ENCODE measurements at places on chromosomes 7 and 10.
A peak's percentile ranks its signal among the peaks of the same experiment; 100 is the strongest.

GRCh38 chr10:127943336-127943910, 36.5 kb downstream of the PTPRE start:
- no peak for DNase-seq

- DNase-seq: no peak
Observed at GRCh38 chr7:139603896-139604295, 80.4 kb downstream of the CLEC2L start.

DNA sequence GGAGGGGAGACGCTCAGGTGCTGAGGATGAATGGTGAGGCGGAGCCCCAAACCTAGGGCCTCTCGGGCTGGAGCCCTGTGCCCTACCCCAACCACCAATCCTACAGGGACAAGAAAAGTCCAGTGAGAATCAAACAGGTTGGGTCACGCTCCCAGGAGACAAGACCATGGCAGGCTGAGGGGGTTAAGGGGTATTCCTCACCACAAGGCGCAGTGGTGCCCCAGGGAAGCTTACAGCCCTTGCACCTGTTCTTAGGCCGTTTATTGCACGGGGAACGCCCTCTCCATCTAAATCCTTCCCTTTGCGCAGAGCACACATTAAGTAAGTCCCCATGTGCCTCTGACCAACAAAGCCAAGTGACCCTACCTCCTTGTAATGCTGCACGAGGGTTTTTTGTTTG, 3.5 kb downstream of the FZD9 start:
- no peak for DNase-seq

DNA sequence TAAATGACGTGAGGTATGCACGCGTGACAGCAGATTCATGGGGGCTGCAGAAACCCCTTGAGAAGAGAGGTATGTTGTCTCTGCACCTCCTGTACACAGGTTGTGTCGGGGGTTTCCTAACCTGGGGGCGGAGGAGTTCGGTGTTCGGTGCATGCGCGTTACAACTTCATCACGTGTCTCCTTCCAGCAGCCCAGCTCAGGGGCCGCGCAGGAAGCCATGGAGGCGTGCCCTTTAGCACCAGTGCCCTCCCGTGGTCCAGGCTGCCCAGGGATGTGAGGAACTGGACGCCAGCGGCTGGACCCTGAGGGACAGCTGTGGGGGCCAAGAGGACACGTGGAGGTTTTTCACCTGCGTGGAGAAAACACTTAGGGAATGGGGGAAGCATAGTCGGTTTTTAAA, 186.4 kb downstream of the EBF3 start:
- DNase-seq: no peak

- DNase-seq: no peak
Observed at GRCh38 chr7:19969859-19970493, 196.6 kb upstream of the TMEM196 start.

DNA sequence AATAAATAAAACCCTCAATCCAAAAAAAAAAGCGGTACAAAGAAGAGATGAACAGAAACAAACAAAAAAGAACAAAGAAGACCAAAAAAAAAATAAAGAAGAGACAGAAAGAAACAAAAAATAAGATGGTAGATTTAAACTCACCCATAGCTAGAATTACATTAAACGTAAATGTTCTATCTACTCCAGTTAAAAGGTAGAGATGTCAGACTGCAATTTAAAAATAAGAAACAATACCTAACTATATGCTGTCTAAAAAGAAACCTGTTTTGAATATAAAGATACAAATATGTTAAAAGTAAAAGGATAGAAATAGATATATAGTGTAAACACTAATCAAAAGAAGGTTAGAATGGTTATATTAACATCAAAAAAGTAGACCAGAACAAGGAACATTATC, 31.7 kb upstream of the ANAPC16 start:
- DNase-seq: no peak

DNA sequence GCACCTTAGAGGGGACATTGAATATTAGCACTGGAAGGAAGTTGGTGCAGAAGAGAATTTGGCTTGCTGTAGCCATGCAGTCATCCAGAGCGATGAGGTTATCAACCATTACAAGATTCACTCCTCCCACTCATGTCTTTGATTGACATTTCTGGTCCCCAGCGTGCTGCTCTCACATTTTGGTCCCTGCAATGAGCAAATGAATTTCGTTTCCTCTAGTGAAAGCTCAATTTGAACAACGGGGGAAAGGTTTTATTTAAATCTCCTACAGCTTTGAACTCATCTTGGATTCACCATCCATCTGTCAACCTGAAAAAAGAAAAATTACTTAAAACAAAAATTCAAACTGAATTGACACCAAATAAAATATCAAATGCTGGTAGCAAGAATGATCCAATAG, 975.2 kb downstream of the NRG3 start:
- no peak for DNase-seq

DNA sequence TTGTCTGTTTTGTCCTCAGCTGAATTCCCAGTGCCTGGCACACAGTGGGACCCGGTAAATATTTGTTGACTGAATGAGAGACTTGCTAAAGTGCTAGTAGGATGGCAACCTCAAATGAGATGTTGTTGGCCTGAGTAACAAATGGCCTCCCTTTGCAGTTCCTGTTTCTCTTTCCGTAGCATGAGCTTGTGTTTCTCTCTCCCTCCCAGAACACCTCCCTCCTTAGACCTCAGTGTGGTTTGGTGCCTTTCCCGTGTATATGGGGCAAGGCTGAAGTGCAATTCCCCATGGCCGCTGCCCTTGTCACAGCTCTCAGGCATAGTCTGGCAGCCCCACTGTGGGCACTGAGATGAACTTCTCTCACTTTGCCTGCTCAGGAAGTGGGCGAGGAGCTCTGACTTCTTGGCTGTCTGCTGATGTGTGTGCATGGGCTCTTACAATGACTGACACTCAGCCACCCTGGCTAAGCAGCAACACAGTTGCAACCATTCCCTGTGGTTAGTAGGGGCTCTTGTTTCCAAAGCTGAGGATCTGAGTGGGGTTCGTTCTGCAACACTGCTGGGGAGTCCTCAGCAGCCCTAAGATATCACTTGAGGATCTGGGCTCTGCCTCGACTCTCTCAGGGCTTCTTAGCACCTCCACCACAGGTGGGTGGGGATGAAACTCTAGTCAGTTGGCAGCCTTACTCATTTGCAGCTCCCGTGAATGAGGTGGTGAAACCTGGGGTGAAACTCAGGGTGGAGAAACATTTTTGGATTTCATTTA, 136.1 kb downstream of the ICA1 start:
- DNase-seq: no peak

- no peak for DNase-seq
Observed at GRCh38 chr10:127370601-127371000, 174.2 kb upstream of the INSYN2A start.

- DNase-seq: no peak
Observed at GRCh38 chr10:100826983-100827818, 81.8 kb downstream of the PAX2 start.

DNA sequence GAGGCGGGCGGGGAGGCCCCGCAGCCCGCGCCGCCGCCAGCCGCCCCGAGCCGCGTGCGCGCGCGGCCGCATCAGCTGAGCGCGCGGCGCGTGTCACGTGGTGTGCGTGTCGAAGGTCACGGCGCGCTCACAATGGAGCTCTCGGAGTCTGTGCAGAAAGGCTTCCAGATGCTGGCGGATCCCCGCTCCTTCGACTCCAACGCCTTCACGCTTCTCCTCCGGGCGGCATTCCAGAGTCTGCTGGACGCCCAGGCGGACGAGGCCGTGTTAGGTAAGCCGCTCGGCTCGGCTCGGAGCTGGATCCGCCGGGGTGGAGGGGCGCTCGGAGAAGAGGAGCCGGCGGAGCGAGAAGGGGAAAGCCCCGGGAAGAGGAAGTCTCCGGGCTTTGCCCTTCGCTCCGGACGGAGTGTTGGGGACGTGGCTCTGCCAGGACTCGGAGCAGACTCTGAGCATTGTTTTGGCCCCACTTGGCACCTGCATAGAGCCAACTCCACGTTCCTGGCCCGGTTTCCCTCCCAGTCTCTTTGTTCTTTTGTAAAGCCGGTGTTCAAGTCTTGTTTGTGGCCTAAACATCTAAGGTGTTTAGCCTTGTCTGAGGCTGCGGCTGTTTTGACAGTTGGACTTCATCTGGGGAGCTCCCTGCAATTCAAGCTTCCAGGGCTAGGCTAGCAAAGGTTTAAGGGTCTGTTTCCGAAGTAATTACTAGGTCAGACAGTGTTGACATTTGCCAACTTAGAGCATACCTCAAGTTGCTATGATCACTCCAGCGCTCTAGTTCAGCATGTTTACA, at the start of gene COMMD3:
COMMD3 (plus strand) TSS at position 103 of the 790 bp plus-strand sequence; CDS start at position 133, 30 bp downstream.
- peak; percentile 40 for DNase-seq
